ENCODE measurements at places on chromosomes 6 and 20.

DNA sequence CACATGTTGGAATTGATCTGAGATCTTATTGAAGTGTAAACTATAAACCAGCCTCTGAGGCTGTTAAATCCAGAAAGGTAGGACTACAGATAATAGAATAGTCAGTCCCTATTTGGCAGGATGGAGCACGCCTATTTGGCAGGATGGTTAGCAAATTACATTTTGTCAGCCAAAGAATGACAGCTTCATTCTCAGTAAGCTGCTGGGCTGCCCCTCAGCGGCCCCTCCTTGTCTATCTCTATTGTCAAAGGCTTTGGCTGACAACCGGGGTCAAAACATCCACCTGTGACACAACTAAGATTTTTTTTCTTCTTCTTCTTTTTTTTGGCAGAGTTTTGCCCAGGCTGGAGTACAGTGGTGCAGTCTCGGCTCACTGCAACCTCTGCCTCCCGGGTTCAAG, 123.4 kb upstream of the ECI2 start:
- DNase-seq: no peak

- no peak for DNase-seq
Measured at GRCh38 chr6:163940705-163941623, 526.4 kb downstream of the QKI start.

DNA sequence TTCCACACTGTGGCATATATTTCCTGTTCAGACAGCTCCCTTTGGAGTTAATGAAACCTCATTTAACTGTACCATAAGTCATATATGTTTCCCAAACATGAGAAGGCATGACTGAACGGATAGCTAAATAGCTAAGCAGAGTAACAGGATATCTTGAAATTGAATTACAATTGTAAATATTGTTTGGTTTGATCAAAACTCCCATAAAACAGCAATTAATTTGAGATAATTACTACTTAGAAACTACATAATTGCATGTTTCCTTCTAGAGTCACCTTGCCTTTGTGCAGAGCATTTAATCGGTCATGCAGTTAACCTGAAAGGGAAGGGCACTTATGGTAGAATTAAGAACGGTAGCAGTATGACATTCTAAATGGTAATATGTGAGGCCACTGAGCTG, 179.0 kb upstream of the MAP3K7 start:
- no peak for DNase-seq

GRCh38 chr6:31086788-31087440, 25.5 kb downstream of the C6orf15 start:
- no peak for DNase-seq

DNA sequence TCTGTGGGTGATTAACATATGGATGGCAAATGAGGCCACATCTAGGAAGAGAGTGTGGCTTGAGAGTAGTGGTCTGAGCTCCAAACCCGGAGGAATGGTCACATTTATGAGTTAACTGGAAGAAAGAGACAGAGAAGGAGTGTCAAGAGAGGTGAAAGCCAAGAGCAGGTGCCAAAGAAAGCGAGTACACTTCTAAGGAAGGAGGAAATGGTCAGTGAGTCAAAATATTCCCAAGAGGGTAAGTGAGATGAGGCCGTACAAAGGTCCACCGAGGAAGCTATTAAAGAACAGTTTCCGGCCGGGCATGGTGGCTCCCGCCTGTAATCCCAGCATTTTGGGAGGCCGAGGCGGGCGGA, 104.5 kb upstream of the RNF24 start:
- no peak for DNase-seq

DNA sequence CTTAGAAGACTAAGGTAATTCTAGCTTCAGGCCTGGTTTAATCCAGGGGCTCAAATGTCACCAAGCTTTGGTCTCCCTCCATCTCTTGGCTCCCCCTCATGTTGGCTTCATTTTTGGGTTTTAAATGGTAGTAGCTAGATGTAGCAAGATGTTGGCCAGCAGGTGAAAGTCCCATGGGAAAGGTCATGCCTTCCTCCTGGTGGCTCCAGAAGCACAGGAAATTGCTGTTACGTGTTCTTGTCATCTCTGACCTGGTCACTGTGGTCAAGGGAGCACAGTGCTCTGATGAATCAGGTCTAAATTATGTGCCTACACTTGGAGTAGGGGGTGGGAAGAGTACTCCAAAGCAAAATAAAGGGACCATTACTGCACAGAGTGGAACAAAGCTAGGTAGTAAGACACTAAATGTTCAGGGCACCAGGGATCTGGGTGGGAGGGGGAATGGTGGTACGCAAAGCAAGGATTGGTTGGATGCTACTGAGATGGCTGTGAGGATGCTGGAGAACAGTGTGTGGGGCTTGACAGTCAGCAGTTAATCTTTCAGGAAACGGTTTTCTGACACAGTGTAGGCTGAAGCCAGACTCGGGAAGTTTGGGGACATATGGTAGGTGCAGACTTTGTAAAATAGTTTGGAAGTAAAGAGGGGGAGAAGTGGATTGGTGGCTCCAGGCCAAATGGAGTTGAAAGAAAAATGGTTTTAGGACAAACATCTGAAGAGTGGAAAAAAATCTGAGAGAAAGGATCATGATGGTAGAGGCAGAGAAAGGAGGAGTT, 30.1 kb downstream of the CDS2 start:
- no peak for DNase-seq

DNA sequence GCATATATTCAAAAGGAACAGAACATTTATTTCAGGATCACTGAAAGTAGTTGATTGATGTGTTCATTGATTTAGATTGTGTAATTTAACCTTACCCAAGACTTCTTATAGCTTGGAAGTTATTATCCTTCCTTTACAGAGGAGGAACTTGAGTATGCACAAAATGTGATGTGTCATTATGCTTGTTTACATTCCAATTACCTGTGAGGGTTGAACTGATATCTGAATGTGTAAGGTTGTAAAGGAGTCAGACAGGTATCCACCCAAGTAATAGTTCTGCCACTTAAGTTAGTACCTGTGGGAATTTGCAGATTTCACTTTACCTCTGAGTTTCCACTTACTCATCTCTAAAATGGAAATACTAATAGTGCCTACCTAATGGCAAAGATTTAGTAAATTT, 668.2 kb downstream of the DOK5 start:
- no peak for DNase-seq

DNA sequence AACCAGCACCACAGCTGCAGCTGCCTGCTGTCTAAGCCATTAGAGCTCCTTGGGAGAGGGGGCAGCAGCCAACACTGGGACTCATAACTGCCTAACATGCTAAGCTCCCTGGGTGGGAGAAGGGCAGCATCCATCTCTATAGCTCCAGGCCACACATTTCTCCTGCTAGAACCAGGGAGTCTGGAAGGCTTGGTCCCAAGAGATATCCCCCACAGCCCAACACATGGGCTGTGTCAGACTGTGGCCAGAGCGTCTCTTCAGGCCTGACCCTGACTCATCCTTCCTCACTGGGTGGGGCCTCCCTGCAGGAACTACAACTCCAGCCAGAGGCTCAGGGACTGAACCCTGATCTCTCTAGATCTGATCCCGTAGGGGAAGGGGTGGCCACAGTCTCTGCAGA, 411.1 kb downstream of the HDGFL1 start:
- no peak for DNase-seq

DNA sequence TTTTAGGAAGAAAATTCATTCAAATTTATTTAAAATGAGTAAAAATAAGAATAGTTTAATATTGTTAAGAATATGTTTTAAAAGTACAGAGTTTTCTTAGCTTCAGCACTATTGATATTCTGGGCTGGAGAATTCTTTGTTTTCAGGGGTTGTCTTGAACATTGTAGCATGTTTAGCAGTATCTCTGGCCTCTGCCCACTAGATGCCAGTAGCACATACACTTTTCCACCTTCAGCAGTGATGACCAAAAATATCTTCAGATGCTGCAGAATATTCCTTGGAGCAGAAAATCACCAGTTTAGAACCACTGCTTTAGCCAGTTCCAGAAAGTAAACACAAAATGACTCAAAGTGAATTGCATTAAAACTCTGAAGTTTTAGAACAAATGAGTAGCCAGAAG, 19.4 kb upstream of the SDHAF4 start:
- no peak for DNase-seq

GRCh38 chr6:123745895-123746294, 57.8 kb upstream of the NKAIN2 start:
- DNase-seq: no peak

DNA sequence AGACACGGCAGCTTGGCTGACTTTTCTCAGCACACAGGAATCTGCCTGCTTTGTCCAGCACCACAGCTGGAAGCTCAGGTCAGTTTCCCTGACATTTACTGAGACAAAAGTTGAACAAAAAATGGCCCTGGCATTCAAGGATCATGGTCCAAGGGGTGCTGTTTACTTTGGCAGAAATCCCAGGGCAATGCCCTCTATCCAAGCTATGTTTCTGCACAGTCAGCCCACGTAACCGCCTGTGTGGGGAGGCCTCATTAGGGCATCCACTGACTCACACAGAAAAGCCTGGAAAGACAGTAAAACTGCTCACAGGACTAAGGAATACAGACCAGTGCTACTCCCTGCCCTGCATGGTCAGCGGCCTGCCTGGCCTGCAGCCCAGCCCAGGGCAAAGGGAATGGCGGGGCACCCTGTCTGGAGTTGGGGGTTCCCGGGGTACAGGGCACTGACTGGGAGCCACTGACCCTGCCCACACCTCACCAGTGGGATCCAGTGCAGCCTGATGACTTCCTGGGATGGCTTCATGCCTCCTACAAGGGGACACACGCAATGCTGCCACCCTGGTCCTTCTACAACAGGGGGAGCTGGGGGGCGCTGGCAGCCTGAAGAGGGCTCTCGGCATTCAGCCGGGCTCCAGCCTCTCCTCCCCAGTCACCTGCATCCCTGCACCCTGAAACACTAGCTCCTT, 77.1 kb downstream of the NINL start:
- no peak for DNase-seq

GRCh38 chr6:35165630-35166071, 24.5 kb upstream of the TCP11 start:
- no peak for DNase-seq

DNA sequence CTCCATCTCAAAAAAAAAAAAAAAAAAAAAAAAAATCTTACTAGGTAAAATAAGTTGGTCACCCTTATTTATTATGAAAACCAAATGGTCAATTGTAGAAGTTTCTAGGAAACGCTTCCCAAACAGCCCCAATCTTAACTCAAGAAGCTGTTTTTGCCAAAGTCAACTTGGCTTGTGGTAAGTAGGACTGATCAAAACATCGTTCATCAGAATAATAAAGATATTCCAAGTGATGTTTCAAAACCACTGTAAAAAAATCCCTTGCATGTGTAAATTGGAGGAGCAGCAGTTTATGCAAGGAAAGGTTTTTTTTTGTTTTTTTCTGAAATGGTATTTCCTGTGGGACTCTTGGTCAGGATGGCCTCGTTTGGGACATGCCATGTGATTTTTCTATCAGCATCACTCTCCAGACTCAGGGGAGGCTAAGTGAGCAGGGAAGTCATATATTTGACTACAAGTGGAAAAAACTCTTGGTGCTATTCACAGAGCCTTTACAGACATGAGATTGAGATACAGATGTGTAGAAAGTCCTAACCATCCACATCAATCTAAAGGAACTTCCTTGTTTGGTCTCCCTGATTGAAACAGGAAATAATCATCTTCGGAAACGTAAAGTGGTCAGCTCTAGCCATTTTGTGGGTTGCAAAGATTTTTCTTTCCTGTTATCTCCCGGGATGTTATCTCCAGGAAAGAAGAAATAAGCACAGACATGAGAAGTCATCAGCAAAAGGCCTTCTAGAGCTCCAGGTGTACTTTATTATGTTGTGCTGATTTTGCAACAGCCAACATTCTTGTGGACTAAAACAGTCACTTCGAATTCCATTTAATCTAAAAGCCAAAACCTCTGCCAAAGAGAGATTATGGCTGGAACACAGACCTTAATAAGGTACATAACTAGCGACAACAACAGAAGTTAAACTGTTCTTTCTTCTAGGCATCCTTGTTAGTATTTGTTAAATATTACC, 177.8 kb downstream of the EDN1 start:
- DNase-seq: no peak

DNA sequence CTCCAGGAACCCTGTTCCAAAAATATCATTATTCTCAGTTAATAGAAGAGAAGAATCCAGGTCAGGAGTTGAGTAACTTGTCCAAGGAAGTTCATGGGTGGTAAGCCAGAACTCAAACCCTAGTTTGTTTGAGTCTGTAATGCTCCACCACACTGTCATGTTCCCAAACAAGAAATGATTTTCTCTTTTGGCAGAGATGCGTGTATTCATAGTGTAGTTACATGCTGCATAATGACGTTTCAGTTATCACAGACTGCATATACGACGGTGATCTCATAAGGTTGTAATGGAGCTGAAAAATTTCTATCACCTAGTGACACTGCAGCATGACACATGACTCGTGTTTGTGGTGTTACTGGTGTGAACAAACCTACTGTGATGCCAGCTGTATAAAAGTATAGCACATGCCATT, 102.6 kb downstream of the TULP4 start:
- DNase-seq: no peak

DNA sequence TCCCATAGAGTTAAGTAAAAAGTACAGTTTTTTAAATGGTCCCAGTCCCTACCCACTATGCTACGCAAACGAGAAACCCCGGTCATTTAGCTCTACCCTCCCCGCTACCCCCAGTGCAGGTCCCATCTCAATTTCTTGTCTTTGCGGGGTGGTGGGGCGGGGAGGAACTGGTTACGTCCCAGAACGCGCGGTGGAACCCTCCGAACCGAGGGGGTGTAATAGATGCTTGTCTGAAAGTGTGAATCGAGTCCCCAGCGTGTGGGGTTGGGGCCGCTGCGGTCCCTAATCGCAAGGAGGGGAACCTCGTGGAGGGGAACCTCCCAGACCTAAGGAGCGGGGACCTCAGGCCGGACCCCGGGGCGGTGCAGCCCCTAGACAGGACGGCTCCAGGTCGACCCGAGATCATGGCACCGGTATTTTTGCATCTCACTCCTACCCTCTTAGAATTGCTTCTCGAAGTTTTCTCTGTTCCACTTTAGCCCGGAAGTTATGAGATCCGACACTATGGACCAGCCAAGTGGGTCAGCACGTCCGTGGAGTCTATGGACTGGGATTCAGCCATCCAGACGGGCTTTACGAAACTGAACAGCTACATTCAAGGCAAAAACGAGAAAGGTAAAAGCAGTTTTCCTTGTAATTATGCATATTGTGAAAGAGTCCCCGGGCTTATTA, 779 bp downstream of the HEBP2 start:
- no peak for DNase-seq

- DNase-seq: no peak
Measured at GRCh38 chr6:116027801-116028200, 32.9 kb downstream of the FRK start.

- no peak for DNase-seq
Measured at GRCh38 chr6:33075568-33076405, at the start of gene HLA-DPB1. Gene HLA-DPB1 (plus strand): TSS chr6:33075990. CDS start chr6:33076042, 52 bp downstream.
